ENCODE measurements at places on chromosomes 2 and 18.

- no peak for DNase-seq
Measured at GRCh38 chr2:8219631-8220355, 462.1 kb upstream of the ID2 start.

DNA sequence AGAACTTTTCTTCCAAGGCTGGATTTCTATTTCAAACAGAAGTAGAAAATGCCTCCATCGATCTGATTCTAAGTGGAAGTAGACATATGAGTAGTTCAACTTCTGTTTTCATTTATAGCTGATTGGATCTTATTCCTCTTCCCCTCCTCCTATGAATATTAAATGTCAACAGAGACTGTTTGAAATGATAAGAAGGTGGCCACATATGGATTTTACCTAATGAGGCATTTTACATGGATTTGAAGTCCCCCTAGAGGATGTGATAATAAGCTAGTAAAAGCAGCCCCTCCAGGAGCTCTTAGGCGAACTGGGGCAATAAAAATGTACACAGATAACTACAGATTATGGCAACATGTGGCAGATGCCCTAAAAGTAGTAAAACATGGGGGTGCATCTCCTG is 71.0 kb downstream of the UPP2 start:
- DNase-seq: no peak

DNA sequence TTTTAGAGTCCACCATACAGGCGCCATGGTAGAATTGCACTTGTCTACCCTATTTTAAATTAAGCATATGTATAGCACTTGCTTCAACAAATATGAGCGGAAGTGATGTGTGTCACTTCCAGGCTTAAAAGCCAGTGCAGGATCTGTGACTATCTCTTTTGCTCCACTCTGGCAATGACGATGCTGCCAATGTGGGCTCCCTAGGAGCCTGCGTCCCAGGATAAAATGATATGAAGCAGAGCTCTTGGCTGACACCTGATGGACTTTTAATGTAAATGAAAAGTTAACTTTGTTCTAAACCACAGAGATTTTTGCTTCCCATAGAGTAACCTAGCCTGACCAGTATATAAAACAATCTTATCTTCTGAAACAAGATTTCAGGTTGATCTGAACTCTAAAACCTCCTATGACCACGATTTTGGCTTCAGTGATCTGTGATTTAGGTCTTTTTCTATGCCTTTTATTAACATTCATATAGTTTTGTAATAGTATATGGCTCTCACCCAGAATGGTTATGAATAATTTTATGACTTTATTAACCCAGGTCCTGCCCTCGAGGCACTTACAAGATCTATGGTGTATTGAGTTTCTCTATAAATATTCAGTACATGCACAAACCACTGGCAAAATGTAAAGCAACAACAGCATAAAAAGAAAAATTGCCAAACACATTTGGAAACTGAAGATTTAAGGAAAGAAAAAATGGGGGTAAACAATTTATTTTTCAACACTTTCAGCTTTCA is 422.5 kb upstream of the PIK3C3 start:
- no peak for DNase-seq

DNA sequence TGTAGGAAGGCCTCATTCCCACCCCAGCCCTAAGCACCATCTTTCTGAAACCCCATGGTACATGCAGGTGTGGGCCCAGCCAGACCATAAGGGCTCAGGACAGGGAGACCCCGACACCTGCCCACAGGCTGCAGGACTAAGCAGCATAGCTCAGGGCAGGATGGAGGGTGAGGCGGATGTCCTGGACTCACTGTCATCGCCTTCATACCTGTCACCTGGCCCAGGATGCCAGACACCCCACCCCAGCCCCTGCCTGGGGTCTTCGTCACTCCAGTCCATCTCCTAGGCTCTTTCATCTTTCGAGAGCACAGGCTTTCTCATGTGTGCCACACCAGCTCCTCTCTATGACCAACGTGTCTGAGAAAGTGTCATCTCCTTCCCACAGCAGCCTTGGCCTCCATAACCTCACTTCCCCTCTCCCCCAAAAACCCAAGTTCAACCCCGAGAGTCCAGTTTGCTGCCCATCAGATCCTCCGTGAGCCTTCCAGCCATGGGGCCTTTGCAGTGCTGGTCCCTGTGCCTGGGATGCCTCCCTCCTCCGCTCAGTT is 71.5 kb downstream of the EMX1 start:
- no peak for DNase-seq

GRCh38 chr2:76642129-76642528 is 880.0 kb downstream of the LRRTM4 start:
- no peak for DNase-seq

GRCh38 chr2:240598311-240598911 is 11.9 kb downstream of the CAPN10 start:
- DNase-seq: no peak

- no peak for DNase-seq
Measured at GRCh38 chr2:23654756-23655155, 269.8 kb downstream of the KLHL29 start.

GRCh38 chr2:239225371-239225851 is 175.4 kb downstream of the HDAC4 start:
- no peak for DNase-seq

DNA sequence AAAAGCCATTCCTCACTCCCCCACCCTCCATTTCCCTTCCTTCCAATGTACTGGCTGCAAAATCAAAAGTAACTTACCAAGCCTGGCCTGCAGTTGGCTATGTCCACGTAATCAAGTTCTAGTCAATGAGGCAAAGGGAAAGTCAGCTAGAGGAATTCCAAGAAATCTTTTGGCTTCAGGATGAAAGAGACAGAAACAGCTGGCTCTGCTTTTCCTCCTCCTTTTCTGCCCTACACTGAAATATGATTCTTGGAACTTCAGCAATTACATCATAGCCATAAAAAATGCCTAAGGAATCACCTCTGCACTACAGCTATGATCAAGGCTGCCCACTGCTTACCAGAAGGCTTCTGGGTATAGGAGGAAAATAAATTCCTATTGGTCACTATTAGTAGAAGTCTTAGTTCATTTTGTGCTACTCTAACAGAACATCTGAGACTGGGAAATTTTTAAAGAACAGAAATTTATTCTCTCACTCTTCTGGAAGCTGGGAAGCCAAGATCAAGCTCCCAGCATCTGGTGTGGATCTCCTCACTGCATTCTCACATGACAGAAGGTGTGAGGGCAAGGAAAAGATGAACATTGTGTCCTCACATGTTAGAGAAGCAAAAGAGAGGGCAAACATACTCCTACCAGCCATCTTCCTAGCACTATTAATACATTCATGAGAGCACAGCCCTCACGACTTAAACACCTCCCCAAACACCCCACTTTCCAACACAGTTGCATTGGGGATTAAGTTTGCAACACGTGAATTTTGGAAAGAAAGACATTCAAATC is 219.9 kb downstream of the TMX3 start:
- no peak for DNase-seq

GRCh38 chr2:3293221-3293620 is 84.4 kb downstream of the EIPR1 start:
- no peak for DNase-seq

DNA sequence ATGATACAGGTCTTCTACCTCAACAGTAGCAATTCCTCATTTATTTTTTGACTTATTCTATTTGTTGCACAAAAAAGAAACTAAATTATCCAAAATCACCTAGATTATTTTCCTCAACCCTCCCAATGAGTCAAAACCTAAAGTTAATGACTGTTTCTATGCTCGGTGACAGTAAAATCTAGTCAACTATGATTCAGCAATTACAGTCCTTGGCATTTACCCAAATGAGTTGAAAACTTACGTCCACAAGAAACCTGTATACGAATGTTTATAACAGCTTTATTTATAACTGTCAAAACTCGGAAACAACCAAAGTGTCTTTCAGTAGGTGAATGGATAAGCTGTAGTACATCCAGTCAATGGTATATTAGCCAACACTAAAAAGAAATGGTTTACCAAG is 439.3 kb downstream of the CBLN2 start:
- DNase-seq: no peak

DNA sequence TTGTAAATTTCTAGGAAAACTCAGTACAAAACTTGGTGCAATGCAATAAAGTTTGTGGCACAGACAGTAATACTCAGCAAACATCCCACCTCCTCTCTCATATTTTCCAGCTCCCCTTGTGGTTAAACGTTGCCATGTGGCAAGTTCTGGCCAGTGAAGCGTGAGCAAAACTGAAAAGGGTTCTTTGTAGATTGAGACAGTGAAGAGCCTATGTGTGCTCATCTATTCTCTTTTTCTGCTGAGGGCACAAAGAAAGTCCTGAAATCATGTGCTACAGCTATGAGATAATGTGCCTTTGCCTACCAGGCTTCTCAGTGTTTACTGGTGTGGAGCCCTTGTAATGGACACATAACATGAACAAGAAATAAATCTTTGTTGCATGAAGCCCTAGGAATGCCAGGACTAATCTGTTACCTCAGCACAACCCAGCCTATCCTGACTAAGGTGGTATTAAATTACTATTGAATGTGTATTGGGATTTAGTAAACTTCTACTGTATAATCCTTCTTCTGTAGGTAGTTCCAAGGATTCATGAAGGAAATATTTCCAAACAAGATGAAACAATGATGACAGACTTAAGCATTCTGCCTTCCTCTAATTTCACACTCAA is 13.0 kb upstream of the TYMS start:
- no peak for DNase-seq

- no peak for DNase-seq
Measured at GRCh38 chr2:167862296-167862695, 385.1 kb downstream of the STK39 start.

DNA sequence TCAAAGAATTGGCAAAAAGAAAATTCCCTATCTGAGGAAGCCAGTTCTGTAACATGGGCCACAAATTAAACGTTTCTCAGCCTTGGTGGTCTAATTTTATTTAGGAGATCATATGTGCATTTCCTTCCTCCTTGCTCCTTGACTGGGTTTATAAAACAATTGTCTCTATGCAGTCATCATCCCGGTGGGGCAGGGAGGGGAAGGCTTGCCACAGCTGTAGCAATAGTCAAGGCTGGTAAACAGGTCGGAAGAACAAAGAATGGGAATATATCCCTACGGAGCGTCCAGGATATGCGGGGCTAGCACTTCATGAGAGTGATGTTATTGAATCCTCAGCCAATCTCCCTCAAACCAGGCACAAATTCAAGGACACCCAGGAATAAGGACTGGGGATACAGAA is 143.8 kb downstream of the RNF152 start:
- no peak for DNase-seq

GRCh38 chr2:84516234-84516986 is at the start of gene DNAH6:
TSS of gene DNAH6 (plus strand) at chr2:84516498. CDS start at chr2:84517827, 1,329 bp downstream.
- DNase-seq: peak; percentile 82

GRCh38 chr18:27854631-27855030 is 322.3 kb downstream of the CDH2 start:
- no peak for DNase-seq

- no peak for DNase-seq
Measured at GRCh38 chr18:10514601-10515000, 11.2 kb upstream of the NAPG start.

DNA sequence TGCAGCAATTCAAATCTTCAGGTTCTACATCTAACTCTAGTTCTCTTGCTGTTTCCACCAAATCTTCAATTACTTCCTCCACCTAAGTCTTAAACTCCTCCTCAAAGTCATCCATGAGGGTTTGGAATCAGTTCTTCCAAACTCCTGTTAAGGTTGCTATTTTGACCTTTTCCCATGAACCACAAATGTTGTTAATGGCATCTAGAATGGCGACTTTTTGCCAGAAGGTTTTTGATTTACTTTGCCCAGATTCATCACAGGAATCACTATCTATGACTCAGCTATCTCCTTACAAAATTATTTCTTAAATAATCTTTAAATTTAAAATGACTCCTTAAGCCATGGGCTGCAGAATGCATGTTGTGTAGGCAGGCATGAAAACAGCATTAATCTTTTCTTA is 368.9 kb upstream of the TNP1 start:
- no peak for DNase-seq

- no peak for DNase-seq
Measured at GRCh38 chr2:109087055-109087663, 41.8 kb upstream of the SH3RF3 start.

GRCh38 chr2:176832086-176832485 is 380.5 kb upstream of the HNRNPA3 start:
- no peak for DNase-seq

DNA sequence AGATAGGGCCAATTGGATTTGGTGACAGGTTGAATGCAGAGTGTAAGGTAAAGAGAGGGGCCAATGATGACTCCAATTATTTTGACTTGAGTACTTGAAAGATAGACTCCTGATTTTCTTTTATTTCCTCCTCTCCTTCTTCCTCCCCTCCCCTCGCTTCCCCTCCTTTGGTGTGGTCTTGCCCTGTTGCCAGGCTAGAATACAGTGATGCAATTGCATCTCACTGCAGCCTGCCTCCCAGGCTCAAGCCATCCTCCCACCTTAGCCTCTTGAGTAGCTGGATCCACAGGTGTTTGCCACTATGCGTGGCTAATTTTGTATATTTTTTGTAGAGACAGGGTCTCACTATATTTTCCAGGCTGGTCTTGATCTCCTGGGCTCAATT is 2.3 kb downstream of the DGUOK start:
- DNase-seq: no peak

- DNase-seq: no peak
Measured at GRCh38 chr2:20196657-20197161, 28.2 kb downstream of the SDC1 start.

DNA sequence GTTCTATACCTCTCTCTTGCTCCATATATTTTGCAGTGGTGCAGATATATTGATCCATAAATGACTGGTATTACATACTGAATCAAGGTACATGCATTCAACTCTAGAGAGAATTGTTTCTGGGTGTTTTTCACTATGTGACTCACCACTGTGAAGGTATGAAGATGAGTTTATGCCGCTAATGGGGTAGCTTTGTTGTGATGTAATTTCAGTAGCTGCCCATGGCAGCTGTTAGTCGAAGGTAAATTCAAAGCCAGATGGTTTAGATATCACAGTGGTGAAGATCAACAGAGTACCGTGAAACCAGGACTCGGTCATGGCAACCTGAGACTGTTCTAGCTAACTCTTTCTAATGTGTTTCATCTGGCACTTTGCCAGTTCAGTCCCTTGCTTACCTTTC is 50.4 kb downstream of the PKP4 start:
- no peak for DNase-seq

DNA sequence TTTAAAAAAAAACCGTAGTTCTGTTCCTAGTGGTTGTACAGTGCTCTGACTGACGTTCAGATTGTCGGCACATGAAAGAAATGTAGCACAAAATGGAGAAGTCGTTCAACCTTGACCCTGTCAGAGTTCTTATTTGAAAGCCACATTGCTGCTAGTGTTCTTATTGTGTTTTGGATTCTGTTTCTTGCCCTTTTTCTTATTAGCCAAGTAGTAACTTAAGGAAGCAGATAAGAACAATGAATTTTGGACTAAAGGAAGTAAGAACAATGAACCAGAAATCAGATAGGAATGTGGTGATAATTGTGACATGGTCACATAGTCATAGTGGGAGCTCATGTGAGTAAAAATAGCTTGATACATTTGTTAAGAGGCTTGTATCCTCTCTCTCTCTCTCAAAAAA is 45.9 kb downstream of the RPIA start:
- no peak for DNase-seq

GRCh38 chr2:42545841-42546390 is 22.5 kb upstream of the MTA3 start:
- DNase-seq: no peak

Measured in T-helper 22 cell (primary cell).